Breast epithelium (tissue), 4 donors: ENCODE measurements at places on chromosomes 3 and 15.

- no peak for DNase-seq
Measured at GRCh38 chr15:33508703-33509102, 197.9 kb downstream of the RYR3 start.

GRCh38 chr3:35737527-35737926, 98.2 kb downstream of the ARPP21 start:
- DNase-seq = no peak

- DNase-seq = no peak
Measured at GRCh38 chr15:101258238-101259144, 6.6 kb upstream of the CHSY1 start.

DNA sequence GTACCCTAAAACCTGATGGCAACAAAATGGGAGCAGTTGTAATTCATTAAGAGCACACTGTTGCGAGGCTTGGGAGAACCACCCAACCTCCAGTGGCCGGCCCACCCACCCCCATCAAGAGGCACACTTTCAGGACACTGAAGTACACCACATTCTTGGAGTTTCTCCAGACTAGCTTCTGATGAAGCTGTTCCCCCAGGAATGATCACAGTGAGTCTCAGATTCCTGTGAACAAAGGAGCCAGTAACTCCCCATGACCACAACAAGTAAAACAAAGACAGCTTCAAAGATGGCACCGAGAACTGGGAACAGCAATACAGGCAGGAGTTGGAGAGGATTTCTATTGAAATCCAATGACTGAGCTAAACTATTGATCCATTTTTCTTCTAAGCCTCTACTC, 126.0 kb downstream of the ST8SIA2 start:
- DNase-seq = no peak

DNA sequence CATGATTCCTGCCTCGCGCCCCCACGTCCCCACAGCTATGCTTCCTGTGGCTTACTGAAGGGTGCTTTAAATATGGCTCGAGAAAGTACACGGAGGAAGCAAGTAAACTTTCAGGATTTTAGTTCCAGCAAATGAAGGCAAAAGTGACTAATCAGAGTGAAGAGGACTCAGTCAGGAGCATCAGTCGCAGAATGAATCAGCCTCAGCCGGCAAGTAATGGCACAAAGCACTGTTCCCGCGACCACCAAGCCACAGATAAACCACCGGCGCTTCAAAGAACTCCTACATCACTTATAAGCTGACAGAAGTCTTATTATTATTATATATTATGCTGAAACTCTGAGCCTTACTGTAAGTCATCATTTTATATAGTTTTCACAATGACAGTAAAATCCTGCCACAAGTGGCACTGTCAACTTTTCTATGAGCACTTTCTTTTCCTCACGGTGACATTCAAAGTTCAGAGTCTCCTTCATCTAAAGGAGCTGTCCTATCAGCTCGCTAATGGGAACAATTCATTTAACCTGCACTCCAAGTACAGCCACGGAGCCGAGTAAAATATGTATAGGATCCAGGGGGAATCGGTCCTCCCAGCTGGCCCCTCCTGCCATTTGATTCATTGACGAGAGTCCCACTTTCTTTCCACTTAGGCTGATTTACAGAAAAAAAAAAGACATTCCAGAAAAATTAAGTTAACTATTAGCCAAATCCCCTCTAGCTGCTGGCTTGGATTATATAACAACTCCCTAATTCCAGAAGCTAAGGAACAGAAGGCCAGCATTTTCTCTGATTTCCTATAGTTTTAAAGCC, 217.0 kb upstream of the ICE2 start:
- DNase-seq = no peak

DNA sequence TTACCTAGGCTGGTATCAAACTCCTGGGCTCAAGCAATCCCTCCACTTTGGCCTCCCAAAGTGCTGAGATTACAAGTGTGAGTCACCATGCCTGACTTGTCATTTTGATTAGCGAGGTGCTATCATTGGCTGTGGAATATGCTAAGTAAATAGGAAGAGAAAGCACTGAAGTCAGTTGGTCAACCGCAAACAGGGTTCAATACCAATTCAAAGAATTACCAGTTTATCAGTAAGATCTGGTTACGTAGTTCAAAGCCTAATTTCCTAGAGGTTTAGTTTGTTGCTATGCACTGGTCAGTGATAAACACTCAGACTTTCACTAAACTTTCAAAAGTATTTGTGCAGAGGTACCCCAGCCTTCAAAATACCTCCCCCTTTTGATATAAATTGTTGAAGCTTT, 29.5 kb downstream of the GLB1 start:
- no peak for DNase-seq

GRCh38 chr3:1578124-1578806, 485.4 kb downstream of the CNTN6 start:
- DNase-seq = no peak

DNA sequence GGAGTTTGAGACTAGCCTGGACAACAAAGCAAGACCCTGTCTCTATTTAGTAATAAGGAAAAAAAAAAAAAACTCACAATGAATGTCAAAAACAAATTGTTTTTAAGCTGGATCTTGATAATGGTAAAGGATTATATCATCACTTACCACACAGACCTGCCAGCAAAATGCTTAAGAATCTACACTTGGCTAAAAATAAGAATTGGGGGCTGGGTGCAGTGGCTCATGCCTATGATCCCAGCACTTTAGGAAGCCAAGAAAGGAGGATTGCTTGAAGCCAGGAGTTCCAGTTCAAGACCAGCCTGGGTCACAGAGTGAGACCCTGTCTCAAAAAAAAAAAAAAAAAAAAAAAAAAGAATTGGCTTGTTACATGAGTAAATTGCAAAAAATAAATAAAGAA, 31.0 kb downstream of the ACAP2 start:
- no peak for DNase-seq
